ENCODE measurements at places on chromosomes 12 and 14. TPM values are rescaled to one million over a fixed set of nuclear protein-coding genes. Genes with fewer than 3 reads are reported as not detected.

- no peak overlapping the region for H3K4me3 ChIP-seq
- no peaks in the 10 kb centered on the region for H3K4me1 ChIP-seq
- no peak overlapping the region for H3K27ac ChIP-seq
- peaks cover 1% of the 10 kb centered on the region for H3K27me3 ChIP-seq
- H3K36me3 ChIP-seq: no peaks in the 10 kb centered on the region
These were observed 1.4 kb downstream of the SERPINA9 start for GRCh38 chr14:94474581-94475031.

GRCh38 chr14:93113678-93114067 is 2.1 kb downstream of the ITPK1 start:
- H3K36me3 ChIP-seq: no peaks in the 10 kb centered on the region
- peaks cover 24% of the 10 kb centered on the region for H3K4me1 ChIP-seq
- DNase-seq: no peak
- H3K27ac ChIP-seq: peak overlapping the region; percentile 38
- H3K27me3 ChIP-seq: no peaks in the 10 kb centered on the region
- H3K4me3 ChIP-seq: peak overlapping the region; percentile 99

DNA sequence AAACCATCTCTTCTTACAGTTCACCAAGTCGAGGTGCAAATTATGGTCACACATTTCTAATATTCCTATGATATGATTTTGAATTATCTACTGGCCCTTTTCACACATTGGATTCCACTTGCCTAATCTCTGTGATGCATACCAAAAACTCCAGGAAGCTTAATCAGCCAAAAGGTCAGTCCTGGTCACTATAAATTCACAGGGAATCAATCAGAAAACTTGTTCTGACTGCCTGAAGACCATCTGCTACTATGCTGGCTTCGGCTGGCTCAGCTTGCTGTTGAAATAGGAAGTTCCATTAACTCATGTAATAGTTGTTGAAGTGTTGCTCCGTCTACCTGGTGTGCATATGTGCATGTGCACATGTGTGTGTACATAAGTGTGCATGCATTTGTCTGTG is 142.8 kb upstream of the FLRT2 start:
- H3K36me3 ChIP-seq: no peaks in the 10 kb centered on the region
- H3K4me3 ChIP-seq: no peak overlapping the region
- H3K4me1 ChIP-seq: no peaks in the 10 kb centered on the region
- DNase-seq: no peak
- no peaks in the 10 kb centered on the region for H3K27me3 ChIP-seq

DNA sequence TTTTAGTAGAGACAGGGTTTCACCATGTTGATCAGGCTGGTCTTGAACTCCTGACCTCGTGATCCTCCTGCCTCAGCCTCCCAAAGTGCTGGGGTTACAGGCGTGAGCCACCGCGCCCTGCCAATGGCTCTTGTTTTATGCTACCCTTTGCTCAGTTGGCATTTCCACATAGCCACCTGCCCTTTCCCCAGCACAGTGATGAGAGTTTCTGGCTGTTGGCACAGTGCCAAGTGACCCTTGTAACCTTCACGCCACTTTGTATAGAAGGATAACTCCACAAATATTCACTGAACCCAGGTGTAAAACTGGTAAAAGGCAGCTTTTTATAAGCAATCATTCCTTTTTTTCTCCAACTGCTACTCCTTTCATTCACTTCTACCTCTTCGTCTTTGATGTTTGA is 18.5 kb upstream of the CCDC175 start:
- no peaks in the 10 kb centered on the region for H3K27me3 ChIP-seq
- H3K4me1 ChIP-seq: no peaks in the 10 kb centered on the region
- no peaks in the 10 kb centered on the region for H3K36me3 ChIP-seq
- no peak overlapping the region for H3K27ac ChIP-seq

DNA sequence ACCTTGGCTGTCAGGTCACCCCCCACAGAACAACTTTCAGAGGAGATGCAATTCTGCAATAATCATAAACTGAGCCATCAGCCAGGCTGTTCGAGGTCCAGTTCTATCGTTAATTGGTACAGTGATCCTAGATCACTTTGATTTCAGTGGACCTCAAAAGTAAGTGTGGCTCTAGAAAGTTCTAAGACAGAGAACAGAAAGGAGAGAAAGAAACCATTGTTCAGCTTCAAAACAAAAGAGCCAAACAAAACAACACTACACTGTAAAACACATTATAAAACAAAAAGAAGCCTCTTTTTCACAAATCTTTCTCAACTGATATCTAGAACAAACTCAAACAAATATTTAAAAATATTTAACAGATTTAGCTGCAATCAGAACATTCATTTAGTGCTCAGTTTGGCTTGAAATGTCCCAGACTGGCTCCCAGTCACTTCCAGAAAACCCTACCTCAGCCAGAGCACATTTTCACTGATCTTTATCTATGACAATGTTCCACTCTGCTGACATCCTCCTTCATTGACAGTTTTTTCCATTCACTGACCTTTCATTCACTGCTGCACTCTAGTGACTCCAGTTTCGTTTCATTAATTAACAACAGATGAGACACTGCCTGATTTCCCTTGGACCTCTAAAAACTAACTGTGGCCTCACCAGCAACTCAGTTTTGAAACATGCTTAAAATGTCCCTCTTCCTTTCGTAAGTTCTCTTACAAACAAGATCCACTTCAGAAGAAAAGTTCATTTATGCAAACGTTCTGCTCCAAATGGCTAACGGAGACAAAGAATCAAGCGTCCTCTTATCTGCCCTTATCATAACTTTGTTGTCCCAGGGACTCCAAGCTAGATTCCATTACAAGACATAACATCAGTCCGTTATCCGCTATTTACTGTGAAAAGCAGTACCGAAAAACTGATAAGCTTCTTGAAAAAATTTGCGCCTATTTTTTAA is 56.8 kb downstream of the DUSP16 start:
- no peaks in the 10 kb centered on the region for H3K36me3 ChIP-seq
- peak overlapping the region; percentile 30 for H3K4me3 ChIP-seq
- peaks cover 36% of the 10 kb centered on the region for H3K4me1 ChIP-seq
- H3K27ac ChIP-seq: peak overlapping the region; percentile 80
- DNase-seq: peak; percentile 94
- no peaks in the 10 kb centered on the region for H3K27me3 ChIP-seq

DNA sequence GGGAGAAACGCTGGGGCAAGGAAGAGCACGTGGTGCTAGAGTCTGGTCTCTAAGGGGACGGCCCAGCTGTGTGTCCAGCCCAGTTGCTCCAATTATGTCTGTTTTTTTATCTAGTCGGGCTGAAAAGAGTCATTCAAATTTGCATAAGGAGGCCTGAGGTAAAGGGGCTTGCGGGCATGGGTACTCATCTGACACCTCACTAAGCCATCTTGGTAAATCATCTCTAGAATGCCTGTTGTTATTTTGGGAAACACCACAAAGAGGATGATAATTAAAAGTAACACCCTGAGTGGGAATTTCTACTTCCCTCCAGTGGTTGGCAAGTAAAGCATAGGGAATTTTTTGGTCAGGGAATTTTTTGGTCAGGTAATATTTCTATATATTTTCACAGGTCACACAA is 196.1 kb upstream of the ALG10B start:
- H3K27me3 ChIP-seq: no peaks in the 10 kb centered on the region
- no peak overlapping the region for H3K4me3 ChIP-seq
- no peaks in the 10 kb centered on the region for H3K36me3 ChIP-seq
- no peak overlapping the region for H3K27ac ChIP-seq
- DNase-seq: no peak

DNA sequence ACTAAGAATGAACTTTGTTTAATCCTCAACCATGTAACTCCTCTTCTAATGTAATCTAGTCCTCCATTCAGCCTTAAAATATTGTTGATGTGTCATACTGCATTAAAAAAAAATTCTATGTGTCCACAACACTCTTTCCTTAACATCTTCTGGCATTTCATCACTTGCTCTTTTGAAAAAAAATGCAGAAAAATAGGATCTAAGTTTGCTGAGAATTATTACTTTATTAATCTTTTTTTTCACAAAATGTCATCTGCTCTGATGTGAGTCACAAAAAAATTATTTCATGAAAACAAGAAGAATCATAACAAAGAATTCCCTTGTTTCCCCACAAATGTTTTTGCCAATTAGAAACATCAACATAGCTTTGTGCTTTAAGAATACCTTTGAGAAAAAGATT is 410.1 kb upstream of the MGAT4C start:
- no peaks in the 10 kb centered on the region for H3K36me3 ChIP-seq
- no peaks in the 10 kb centered on the region for H3K27me3 ChIP-seq
- no peaks in the 10 kb centered on the region for H3K4me1 ChIP-seq

DNA sequence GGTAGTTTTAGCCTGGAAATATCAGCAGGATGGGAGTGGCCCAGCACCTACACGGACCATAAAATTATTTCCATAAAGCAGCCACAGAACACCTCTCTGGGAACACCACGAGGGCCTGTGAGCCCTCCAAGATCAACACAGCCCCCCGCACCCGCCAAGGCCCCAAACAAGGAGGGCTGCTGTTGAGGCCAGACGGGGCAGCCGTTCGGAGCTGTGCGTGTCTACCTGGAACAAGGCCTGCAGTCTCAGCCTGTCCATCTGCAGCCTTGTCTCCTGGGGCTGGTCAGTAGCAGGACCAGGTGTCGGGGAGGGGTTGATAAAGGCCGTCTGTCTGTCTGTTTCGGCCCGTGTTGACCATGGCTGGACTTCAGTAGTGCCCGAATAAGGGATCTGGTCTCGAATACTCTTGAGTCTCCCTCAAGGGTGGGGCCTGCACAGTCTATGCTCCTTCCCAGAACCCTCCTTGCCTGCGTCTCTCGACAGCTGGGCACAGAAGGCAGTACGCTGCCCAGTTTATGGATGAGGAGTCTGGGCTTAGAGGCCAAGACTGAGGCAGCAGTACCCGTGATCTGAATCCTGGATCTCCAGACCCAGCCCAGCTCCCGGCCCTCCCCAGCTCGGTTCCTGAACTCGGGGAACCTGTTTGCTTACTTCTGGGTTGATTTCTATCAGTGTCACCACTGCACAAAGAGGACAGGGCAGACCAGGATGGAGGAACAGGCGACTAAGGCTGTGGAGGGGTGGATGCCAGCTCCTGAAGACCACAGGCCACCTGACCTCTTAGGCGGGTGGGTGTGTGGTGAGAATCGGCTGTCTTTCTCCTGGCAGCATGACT is 23.1 kb upstream of the DLK1 start:
- H3K4me1 ChIP-seq: no peaks in the 10 kb centered on the region
- H3K36me3 ChIP-seq: no peaks in the 10 kb centered on the region
- H3K4me3 ChIP-seq: no peak overlapping the region
- H3K27me3 ChIP-seq: peaks cover 2% of the 10 kb centered on the region
- H3K27ac ChIP-seq: no peak overlapping the region

GRCh38 chr12:122421187-122421820 is 1.2 kb downstream of the CLIP1 start:
- no peaks in the 10 kb centered on the region for H3K36me3 ChIP-seq
- peak overlapping the region; percentile 86 for H3K4me3 ChIP-seq
- H3K27ac ChIP-seq: peak overlapping the region; percentile 88
- no peaks in the 10 kb centered on the region for H3K27me3 ChIP-seq
- no peak for DNase-seq

- H3K36me3 ChIP-seq: no peaks in the 10 kb centered on the region
- H3K4me1 ChIP-seq: no peaks in the 10 kb centered on the region
- H3K27me3 ChIP-seq: no peaks in the 10 kb centered on the region
- DNase-seq: no peak
- H3K27ac ChIP-seq: no peak overlapping the region
These were observed 8.9 kb upstream of the CLEC6A start for GRCh38 chr12:8446642-8447547.

- H3K36me3 ChIP-seq: no peaks in the 10 kb centered on the region
These were observed 136.8 kb upstream of the PRKD1 start for GRCh38 chr14:30064454-30064853.

- H3K4me3 ChIP-seq: no peak overlapping the region
- DNase-seq: no peak
- H3K4me1 ChIP-seq: 0 out of 2 replicates have a peak, but pooled peaks cover 4% of the 10 kb centered on the region
- H3K36me3 ChIP-seq: no peaks in the 10 kb centered on the region
These were observed 10.9 kb upstream of the GPR162 start for GRCh38 chr12:6810758-6811157.

- H3K4me1 ChIP-seq: no peaks in the 10 kb centered on the region
- H3K27me3 ChIP-seq: peaks cover 4% of the 10 kb centered on the region
- no peak overlapping the region for H3K4me3 ChIP-seq
- no peak overlapping the region for H3K27ac ChIP-seq
- H3K36me3 ChIP-seq: no peaks in the 10 kb centered on the region
These were observed 1.2 kb downstream of the PITPNM2 start for GRCh38 chr12:123149501-123150274.

DNA sequence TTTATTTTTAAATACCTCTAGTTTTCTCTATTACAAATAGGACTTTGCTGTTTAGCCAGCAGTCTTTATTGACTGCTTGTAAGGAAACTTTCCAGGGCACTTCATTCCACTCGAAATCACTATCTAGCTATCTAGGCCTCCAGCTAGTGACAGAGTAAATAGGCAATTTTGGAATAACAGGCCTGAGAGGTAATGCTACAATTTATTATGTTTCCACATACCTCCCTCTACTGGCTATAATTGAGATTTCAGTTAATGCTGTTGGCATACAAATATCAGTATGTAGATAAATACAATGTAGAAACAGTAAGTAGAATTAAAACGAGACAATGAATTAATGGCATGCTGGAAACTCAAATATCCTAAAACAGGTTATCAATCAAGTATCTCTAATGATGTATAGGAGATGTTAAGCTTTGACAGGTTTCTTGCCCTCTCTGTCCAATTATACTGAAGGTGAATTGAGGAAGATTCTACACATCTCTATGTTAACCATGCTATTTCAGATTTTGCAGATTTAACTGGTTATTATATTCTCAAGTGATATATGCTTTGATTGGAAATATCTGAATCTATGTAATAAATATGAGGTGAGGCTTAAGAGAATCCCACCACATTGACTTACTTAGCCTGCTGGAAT is 7.2 kb downstream of the DTD2 start:
- H3K27me3 ChIP-seq: no peaks in the 10 kb centered on the region
- H3K27ac ChIP-seq: no peak overlapping the region
- no peak overlapping the region for H3K4me3 ChIP-seq
- no peaks in the 10 kb centered on the region for H3K36me3 ChIP-seq
- H3K4me1 ChIP-seq: no peaks in the 10 kb centered on the region

DNA sequence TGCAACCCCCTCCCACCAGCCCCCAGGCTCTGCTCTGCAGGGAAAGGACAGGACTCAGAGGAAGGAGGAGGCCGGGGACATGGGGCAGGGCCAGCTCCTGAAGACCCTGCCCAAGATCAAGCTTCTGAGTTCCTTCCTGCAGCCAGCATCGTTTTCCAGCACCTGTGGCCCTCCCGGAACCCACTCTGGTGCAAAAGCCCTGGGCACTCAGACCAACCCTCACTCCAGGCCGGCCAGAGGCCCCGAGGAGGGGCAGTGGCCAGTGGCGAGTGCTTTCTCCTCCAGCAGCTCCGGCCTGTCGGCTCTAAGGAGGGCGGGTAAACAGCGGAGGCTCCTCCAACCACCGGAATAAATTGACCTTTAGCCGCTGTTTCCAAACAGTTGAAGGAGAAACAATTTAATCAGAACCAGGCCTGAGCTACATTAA is 10.8 kb downstream of the TMEM179 start:
- no peak overlapping the region for H3K27ac ChIP-seq
- no peaks in the 10 kb centered on the region for H3K27me3 ChIP-seq
- no peak overlapping the region for H3K4me3 ChIP-seq
- no peak for DNase-seq

The ACVRL1 gene
- total RNA-seq: 0.29 TPM

The NRL gene
- total RNA-seq: 2.2 TPM

The PLA2G1B gene
- 2.5 TPM for total RNA-seq

The INSM2 gene
- total RNA-seq: not detected

The NANOG gene
- total RNA-seq: 0.51 TPM

The METTL25 gene
- 8.5 TPM for total RNA-seq

Data from GM12878 (cell line).